Calu3 (cell line): ENCODE measurements at places on chromosomes 5 and 9. TPM values are rescaled to one million over a fixed set of nuclear protein-coding genes. Genes with fewer than 3 reads are reported as not detected.

DNA sequence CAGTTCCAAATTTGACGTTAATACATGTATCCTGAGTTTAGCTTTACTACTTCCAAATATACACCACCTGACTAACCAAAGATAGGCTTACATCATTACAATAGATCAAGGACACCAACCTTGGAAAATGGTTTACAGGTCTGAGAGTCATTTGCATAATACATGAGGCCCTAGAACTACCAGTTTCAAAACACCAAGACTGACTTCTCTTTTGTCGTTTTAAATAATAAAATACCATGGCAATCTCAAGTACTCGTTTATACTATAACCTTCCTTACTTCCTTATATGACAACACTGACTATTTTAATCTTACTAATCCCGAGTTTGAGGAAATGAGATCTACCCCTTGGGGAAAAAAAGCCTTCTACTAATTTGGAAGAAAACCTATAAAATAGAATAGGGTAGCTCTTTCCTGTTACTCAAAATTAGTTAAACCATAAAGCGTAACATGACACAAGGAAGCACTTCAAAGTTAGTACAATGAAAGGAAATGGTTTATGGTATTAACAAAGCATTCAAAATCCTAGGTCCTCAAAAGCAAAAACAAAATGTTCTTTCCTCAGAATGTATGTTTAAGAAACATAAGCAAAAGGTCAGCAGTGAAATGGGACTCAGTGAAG lies 42.1 kb downstream of the UBQLN1 start:
- H3K27me3 ChIP-seq = no peaks in the 10 kb centered on the region
- H3K36me3 ChIP-seq = peaks cover 29% of the 10 kb centered on the region
- H3K4me1 ChIP-seq = no peaks in the 10 kb centered on the region
- DNase-seq = no peak
- H3K4me3 ChIP-seq = no peak overlapping the region
- no peak overlapping the region for H3K27ac ChIP-seq

The ATP10B gene
- total RNA-seq = 1.4 and 3.7 TPM in 2 replicates

The PLGRKT gene
- total RNA-seq = 15.1 and 17.4 TPM in 2 replicates

The ADAMTSL2 gene
- total RNA-seq = 0.14 TPM in 1 of 2 replicates, not detected in the other

The B4GALT1 gene
- total RNA-seq = 69.5 and 71.1 TPM in 2 replicates

The RGMB gene
- 34.5 and 35.8 TPM in 2 replicates for total RNA-seq

The SAPCD2 gene
- 38.4 and 41.1 TPM in 2 replicates for total RNA-seq

The RPL35 gene
- 718 and 736 TPM in 2 replicates for total RNA-seq

The MOB3B gene
- 7.6 and 10.8 TPM in 2 replicates for total RNA-seq

The MGAT1 gene
- total RNA-seq = 77.5 and 86.4 TPM in 2 replicates
